ENCODE measurements at places on chromosomes 1 and 21. TPM values are rescaled to one million over a fixed set of nuclear protein-coding genes. Genes with fewer than 3 reads are reported as not detected.

- no peak overlapping the region for H3K27ac ChIP-seq
- H3K27me3 ChIP-seq = peaks cover 62% of the 10 kb centered on the region
- DNase-seq = no peak
- peaks cover 18% of the 10 kb centered on the region for H3K36me3 ChIP-seq
- H3K4me3 ChIP-seq = peak overlapping the region; percentile 72
Measured at GRCh38 chr1:63321785-63322113, 618 bp upstream of the FOXD3 start.

GRCh38 chr1:11920239-11920903 is 5.9 kb downstream of the KIAA2013 start:
- H3K27ac ChIP-seq = no peak overlapping the region
- no peak overlapping the region for H3K4me3 ChIP-seq
- peaks cover 24% of the 10 kb centered on the region for H3K36me3 ChIP-seq
- no peaks in the 10 kb centered on the region for H3K27me3 ChIP-seq

Gene CD1E
- not detected for total RNA-seq

GRCh38 chr1:34190692-34191091 is 14.0 kb downstream of the C1orf94 start:
- no peak for DNase-seq
- H3K36me3 ChIP-seq = peaks cover 5% of the 10 kb centered on the region
- peaks cover 9% of the 10 kb centered on the region for H3K27me3 ChIP-seq

DNA sequence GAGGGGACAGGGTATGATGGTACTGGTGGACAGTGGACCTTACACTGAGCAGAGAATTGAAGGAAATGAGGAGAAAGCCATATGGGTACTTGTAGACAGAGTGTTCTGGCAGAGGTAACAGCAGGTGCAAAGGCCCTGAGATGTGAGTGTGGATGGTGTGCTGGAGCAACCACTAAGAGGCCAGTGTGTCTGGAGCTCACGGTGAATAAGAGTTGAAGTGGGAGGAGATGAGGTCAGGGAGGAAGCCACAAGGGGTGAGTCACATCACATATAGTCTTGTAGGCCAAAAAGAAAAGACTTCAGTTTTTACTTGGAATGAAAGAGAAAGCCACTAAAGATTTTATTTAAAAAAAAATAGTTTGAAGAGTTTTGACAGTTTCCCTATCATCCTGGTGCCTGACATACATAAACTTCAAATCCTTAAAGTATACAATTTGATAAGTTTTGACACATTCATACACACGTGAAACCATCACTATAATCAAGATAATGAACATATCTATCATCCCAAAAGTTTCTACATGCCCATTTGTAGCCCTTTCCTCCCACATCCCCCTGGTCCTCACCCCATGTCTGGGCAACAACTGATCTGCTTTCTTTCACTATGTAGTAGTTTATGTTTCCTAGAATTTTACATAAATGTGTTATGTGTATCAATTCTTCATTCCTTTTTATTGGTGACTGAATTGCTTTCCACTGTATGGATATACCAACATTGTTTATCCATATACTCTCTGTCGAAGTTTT is 148.4 kb downstream of the GPATCH2 start:
- peak; percentile 72 for DNase-seq
- H3K27ac ChIP-seq = peak overlapping the region; percentile 19
- no peak overlapping the region for H3K4me3 ChIP-seq

- no peak overlapping the region for H3K27ac ChIP-seq
- no peak overlapping the region for H3K4me3 ChIP-seq
- DNase-seq = no peak
Measured at GRCh38 chr1:179677882-179678281, 65.2 kb upstream of the FAM163A start.

DNA sequence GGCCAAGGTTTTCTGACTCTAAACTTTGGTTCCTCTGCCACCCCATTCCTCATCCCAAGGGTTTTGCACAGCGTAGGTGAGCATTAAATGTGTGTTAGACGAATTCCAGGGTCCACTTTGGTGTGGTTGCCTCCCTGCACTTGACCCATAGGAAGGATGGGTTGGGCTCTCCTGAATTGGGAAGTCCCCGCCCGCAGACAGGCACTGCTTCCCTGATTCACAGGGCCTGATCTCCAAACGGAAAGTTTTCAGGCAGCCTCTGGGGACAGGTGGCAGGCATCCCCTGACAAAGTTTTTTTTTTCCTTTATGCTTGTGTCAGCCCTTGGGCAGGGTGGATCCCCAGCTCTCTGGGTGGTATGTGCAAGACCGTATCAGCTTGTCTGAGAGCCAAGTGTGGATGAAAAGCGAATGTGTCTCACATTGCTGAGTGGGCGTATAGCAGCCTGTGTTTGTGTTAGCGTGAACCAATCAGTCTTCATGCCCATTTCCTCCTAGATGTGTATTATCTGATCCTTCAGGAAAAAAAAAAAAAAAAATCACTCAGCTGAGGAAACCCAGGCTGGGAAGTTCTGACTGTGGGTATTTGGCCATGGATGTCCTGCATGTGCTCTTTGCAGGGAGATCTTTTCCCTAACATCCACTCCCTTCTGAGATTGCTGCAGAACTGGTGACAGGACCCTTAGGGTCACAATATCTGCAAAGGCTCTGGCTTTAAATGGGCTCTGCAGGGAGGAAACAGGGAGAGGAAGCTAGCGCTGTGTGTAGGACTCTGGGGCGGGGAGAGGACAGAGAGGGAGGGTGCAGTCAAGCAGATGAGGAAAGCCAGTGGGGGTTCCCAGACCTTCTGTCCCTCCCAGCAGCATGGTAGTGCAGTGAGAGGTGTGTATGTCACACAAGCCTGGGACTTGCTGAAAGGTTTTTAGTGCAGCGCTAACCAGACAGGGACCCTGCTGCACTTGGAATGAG is 42.2 kb upstream of the TRABD2B start:
- no peak overlapping the region for H3K27ac ChIP-seq
- H3K4me1 ChIP-seq = no peaks in the 10 kb centered on the region
- DNase-seq = no peak
- no peaks in the 10 kb centered on the region for H3K27me3 ChIP-seq
- H3K36me3 ChIP-seq = peaks cover 5% of the 10 kb centered on the region

Gene IGSF3
- not detected for total RNA-seq

DNA sequence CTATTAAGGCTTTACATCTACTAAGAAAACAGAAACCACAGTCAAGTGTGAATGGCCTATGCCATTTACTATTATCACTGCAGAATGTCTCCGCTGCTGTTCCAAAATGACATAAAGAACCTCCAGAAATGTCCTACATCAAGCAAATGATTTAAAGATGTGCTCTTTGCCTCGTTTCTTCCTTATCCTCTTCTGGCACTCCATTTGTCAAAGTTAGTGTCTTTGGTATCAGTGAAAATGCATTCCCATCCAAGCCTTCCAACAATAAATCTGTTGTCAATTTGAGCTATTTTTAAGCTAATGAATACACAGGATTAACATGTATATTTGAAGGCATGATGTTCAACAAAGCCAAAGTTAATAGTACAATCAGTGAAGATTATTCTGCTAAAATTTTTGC is 105.7 kb downstream of the LRRC53 start:
- no peaks in the 10 kb centered on the region for H3K27me3 ChIP-seq
- no peaks in the 10 kb centered on the region for H3K36me3 ChIP-seq
- H3K27ac ChIP-seq = no peak overlapping the region
- H3K4me3 ChIP-seq = no peak overlapping the region
- H3K4me1 ChIP-seq = no peaks in the 10 kb centered on the region
- DNase-seq = no peak

DNA sequence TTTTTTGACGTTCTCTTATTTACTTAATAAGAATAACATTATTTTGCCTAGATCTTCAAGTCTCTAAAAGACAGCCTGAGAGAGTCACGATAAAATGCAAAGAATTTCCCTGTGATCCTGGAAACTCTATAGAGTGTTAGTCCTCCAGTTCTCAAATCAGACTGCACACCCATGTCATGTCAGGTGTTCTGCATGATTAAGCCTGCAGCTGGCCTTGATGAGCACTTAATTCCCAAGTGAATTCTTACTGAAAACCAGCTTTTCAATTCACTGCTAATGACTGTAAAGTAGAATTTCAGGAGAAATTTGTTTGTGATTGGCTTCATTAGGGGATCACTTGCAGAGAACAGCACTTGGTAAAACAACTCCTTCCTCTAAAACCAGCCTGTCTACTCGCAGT is 41.9 kb downstream of the CHML start:
- peaks cover 2% of the 10 kb centered on the region for H3K27me3 ChIP-seq
- peaks cover 34% of the 10 kb centered on the region for H3K4me1 ChIP-seq
- no peak overlapping the region for H3K27ac ChIP-seq
- peaks cover 4% of the 10 kb centered on the region for H3K36me3 ChIP-seq
- H3K4me3 ChIP-seq = no peak overlapping the region

DNA sequence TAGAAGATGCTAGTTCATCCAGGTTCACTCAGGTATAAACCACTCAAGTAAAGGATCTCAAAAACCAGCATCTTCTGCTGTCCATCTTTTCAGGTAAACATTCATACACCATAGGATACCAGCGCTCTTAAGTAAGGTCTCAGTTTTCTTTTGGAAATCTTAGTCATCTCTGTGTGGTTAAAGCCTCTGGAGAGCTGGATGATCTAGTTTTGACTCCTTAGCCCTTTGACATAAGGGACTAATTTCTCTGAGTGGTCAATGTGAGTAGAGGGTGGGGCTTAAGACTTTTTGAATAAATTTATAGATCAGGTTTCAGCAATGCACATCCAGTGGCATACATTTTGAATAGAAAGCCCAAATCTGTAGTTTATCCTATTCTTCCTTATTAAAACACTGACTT is 92.3 kb downstream of the CTH start:
- H3K4me1 ChIP-seq = peaks cover 24% of the 10 kb centered on the region
- peak; percentile 11 for DNase-seq
- no peaks in the 10 kb centered on the region for H3K27me3 ChIP-seq
- no peaks in the 10 kb centered on the region for H3K36me3 ChIP-seq
- no peak overlapping the region for H3K4me3 ChIP-seq

- H3K36me3 ChIP-seq = no peaks in the 10 kb centered on the region
- H3K4me3 ChIP-seq = no peak overlapping the region
- H3K27me3 ChIP-seq = no peaks in the 10 kb centered on the region
- H3K27ac ChIP-seq = no peak overlapping the region
- no peaks in the 10 kb centered on the region for H3K4me1 ChIP-seq
Measured at GRCh38 chr1:239112101-239112935, 274.1 kb upstream of the CHRM3 start.

- peaks cover 15% of the 10 kb centered on the region for H3K27me3 ChIP-seq
- peaks cover 17% of the 10 kb centered on the region for H3K36me3 ChIP-seq
- H3K4me3 ChIP-seq = no peak overlapping the region
- DNase-seq = no peak
- no peak overlapping the region for H3K27ac ChIP-seq
Measured at GRCh38 chr1:154547105-154547732, 11.2 kb downstream of the UBE2Q1 start.

Gene NPPB
- not detected for total RNA-seq

DNA sequence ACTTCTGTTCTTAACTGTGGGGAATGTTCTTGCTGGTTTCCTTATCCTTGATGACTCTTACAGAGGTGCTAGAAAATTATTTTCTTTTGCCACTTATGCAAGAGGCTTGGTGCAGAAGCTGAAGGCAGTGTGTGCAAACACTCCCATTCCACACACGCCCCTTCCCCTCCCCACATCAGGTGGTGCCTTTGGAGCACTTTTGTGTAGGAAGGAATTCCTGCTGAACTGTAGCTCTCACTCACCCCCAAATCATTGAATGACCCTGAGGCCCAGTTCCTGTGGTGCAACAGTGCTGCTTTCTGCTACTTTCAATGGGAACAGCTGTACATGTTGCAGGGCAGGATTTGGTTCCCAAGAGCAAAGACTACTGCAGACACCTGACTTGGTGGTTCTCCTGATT is 101.8 kb downstream of the CD247 start:
- no peak for DNase-seq
- peaks cover 12% of the 10 kb centered on the region for H3K36me3 ChIP-seq
- no peak overlapping the region for H3K4me3 ChIP-seq
- no peak overlapping the region for H3K27ac ChIP-seq

Gene KLHDC8A
- not detected for total RNA-seq

Measured in HFFc6 (cell line).